ENCODE measurements at places on chromosomes 1 and 21.

DNA sequence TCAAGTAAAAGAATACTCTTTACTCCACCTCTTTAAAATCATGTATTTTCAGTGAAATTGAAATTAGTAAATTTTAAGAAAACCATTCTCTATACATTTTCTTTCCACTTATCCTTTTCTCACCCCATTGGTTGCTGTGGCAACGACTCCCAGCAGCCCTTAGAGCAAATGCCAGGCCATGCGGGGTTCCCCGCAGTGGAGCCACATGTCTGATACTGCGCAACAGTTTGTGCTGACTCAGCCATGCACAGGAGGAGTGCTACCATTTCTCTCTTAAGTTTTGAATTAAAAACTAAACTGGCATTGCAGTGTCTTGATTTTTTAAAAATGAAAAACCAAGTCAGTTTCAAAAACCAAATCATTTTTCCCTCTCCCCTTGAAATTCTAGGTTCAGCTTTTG, 214.1 kb upstream of the L1TD1 start:
- peak; percentile 44 for DNase-seq

DNA sequence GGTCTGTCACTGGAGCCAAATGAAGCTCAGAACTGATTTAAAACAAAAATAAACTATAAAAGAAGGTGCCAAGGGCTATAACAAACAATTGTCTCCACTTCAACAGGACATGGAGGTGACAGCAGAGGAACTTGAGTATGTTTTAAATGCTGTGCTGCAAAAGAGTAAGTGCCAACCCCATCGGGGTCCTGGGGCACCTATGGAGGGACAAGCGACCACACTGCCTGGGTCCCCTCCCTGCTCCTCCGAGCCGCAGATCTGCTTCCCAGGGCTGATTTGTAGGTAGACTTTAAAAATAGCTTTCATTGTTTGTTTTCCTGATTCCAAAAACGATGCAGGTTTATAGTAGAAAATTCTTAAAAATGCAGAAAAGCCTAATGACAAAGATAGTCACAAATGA, 42.8 kb downstream of the CAPN9 start:
- DNase-seq = no peak

GRCh38 chr1:177024623-177025022, 139.9 kb downstream of the ASTN1 start:
- DNase-seq = no peak

DNA sequence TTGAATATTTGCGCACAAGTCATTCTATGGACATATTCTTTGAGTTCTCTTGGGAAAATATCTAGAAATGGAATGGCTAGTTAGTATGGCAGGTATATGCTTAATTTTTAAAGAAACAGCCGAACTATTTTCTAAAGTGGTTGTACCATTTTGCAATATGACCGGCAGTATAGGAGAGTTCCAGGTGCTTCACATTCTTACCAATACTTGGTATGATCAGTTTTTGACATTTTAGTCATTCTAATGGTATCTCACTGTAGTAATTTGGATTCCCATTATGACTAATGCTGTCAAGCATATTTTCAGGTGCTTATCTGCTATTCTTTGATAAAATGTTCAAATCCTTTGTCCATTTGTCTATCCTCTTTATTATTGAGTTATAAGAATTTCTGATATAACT, 20.6 kb downstream of the ATPAF1 start:
- no peak for DNase-seq

GRCh38 chr1:162404550-162405160, 7.3 kb downstream of the SH2D1B start:
- peak; percentile 36 for DNase-seq

DNA sequence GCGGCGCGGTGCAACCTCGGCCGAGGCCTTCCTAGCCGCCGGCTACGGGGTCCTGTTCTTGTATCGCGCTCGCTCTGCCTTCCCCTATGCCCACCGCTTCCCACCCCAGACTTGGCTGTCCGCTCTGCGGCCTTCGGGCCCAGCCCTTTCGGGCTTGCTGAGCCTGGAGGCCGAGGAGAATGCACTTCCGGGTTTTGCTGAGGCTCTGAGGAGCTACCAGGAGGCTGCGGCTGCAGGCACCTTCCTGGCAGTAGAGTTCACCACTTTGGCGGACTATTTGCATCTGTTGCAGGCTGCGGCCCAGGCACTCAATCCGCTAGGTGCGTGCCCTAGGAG, 379 bp downstream of the PPCS start:
- peak; percentile 71 for DNase-seq

- no peak for DNase-seq
Measured at GRCh38 chr1:235298758-235299157, 29.2 kb downstream of the ARID4B start.

DNA sequence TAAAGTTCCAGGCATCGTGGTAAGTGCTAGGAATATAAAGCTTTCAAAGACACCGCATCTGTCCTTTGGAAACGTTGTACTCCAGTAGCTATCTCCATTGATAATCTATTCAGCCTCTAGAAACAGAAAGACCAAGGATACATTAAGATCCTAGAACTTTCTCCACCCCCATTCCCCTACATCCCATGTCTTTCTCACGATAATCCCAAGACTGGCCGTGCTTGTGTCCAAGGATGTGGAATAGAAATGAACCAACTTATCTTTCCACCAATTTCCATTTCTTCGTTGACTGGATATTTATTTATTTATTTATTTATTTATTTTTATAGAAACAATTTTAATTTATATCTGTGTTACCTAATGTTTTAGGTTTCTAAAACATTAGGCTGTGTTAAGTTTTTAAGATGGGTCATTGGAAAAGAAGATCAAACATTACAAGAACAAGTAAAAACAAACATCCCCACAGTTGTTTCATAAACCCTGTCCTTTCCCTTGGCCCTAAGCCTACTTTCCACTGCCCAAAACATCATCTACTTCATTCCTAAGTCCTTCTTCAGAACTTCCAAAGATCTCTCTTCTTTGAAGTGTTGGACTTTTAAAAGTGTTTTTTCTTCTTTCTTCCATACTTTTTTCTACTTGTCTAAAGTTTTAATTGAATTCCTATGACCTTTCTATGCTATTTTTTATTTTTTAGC, 39.7 kb downstream of the LRRC8C start:
- no peak for DNase-seq

- DNase-seq = no peak
Measured at GRCh38 chr1:1352786-1353388, 3.7 kb upstream of the DVL1 start.

DNA sequence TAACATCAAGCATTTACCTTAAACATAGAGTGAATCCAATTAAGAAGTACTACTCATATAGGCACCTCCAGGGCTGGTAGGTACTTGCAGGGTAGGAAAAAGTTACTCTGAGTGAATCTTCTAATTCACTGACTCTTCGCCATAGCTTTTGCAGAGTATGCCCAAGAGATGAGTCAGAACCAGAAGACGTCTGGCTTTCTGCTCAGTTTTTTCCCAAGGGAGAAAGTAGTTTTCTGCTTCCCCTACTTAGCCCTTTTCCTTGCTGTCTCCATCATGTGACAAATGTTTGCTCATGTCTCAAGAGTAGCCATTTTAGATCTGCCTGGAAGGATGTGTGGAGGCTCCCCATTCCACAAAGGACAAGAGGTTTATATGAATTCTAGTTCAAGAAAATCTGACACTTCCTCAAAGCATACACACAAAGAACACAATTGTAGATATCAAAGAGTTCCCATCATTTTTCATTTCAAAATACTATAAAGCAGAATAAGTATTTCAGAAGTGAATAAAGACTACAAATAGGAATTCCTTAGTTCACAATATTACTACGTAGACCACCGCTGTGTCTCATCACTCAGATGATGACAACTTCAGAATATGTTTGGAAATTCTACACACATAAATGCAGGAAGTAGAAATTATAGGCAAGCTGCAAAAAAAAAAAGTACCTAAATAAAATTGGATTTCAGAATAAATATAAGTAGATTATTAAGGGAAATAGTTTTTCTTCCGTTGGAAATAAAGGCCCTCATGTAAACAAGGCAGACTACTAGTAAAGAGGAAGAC, 98.5 kb downstream of the ASH1L start:
- DNase-seq = peak; percentile 77

GRCh38 chr1:244779410-244779809, 56.0 kb upstream of the COX20 start:
- no peak for DNase-seq

DNA sequence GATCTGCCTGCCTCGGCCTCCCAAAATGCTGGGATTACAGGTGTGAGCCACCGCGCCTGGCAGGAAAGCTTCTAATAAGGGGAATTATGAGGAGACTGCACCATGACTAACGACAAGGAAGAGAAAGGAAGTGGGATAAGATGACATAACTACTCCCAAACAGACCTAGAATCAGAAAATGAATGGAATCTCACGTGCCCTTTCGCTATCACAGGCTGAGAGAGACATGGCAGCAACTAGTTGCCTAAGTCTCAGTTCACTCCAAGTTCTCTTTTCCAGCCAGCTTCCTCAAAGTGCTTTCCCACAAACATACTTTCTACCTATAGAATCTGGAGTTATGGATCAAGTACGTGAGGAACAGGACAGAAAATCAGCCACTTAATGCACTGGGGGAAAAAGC, 2.0 kb downstream of the PI4KB start:
- DNase-seq = peak; percentile 71

DNA sequence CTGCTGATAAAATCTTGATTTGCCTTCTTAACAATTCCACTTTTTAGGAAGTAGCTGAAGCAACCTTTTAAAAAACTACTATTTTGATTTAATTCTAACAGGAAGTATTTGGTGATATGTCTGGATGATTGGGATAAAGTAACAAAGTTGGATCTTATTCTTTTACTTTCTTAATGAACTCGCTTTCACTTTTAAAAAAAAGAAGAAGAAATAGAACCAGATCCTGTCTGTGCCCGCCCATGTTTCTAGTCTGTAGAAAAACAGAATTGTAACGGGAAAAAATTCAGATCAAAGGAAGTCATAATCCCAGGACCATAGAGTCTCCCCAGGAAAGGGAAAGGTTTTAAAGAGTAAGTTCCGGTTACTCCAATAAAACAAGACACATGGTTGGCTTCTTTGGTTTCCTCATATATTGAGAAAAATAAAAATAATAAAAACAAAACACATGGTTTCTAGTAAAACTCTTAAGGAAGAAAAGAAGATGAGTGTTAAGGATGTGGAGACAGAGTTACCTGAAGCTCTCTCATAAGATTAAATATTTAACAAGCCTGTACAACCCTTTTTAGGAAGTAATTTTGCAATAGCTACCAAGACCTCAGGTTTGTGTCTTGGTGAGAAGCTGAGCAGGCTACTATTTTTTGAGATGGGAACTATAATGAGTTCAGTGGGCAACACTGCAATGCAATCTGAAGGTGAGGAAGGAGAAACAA, 4.9 kb downstream of the CD48 start:
- DNase-seq = peak; percentile 68

- no peak for DNase-seq
Measured at GRCh38 chr1:5751833-5752745, 240.1 kb downstream of the NPHP4 start.

DNA sequence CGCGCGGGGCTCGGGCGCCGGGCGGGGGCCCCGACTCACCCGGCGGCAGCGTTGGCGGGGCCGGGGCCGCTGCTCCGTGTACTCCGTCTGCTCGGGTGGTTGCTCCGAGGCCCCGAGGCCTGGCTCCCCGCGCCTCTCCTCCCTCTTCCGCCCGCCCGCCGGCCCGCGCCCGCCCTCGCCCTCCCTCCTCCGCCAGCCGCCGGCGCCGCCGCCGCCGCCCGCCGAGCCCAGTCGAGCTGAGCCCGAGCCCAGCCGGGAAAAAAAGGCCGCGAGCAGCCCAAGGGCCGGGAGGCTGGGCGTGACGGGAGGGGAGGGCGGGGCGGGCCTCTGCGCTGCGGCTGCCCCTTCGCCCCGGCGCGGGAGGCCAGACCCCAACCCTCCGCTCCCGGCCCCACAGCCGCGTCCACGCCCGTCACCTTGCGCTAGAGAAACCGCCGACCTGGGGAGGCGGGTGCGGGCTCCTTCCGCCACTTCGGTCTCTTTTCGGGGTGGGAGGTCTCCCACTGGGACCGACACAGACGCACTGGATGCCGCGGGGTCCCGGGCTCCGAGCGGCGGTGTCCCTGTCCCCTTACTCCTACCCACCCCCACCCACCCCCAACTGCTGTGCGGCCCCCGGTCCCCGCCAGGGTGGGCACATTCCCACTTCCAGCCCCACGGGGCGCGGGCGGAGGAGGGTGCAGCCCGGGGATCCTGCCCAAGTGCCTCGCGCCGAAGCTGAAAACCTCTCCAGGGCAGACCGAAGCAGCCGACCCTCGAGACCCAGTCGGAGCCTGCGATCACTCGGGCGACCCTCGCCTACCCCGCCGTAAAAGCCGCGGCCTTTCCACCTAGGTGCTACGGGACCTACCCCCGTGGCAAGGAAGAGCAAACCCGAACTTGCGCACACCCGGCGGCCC, at the start of gene CERS2:
Gene CERS2, minus strand, starts transcription at position 256 of the 899 bp plus-strand sequence. CDS start 5,745 bp downstream, outside the sequence.
- DNase-seq = peak; percentile 85

- DNase-seq = no peak
Measured at GRCh38 chr1:87072411-87072810, 158.0 kb downstream of the HS2ST1 start.

GRCh38 chr1:115620950-115621349, 20.8 kb upstream of the VANGL1 start:
- DNase-seq = no peak

GRCh38 chr1:109201123-109201703, 12.5 kb upstream of the SARS1 start:
- DNase-seq = peak; percentile 91

DNA sequence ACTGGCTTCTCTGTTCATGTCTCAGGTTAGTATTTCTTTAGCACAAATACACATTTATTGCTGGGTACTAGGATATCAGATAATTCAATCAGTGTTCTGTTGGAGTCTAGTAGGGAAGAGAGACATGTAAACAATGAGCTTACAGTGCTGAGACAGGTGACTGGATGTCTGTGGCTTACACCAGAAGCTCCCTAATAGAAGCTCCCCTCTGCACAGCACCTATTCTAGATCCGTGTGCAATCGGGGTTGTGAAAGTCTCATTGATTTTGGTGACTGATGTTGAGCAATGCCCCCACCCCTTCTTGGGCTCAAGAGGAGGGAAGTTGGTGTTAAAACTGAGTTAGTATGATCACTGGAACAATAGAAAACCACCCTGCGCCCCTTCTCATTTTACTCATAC, 279.2 kb downstream of the RPS6KC1 start:
- DNase-seq = no peak

Measured in suppressor macrophage treated with lipopolysaccharide for 1 hour (primary cell).